Fibroblast of upper back skin (primary cell): ENCODE measurements at places on chromosomes 5 and 9.

DNA sequence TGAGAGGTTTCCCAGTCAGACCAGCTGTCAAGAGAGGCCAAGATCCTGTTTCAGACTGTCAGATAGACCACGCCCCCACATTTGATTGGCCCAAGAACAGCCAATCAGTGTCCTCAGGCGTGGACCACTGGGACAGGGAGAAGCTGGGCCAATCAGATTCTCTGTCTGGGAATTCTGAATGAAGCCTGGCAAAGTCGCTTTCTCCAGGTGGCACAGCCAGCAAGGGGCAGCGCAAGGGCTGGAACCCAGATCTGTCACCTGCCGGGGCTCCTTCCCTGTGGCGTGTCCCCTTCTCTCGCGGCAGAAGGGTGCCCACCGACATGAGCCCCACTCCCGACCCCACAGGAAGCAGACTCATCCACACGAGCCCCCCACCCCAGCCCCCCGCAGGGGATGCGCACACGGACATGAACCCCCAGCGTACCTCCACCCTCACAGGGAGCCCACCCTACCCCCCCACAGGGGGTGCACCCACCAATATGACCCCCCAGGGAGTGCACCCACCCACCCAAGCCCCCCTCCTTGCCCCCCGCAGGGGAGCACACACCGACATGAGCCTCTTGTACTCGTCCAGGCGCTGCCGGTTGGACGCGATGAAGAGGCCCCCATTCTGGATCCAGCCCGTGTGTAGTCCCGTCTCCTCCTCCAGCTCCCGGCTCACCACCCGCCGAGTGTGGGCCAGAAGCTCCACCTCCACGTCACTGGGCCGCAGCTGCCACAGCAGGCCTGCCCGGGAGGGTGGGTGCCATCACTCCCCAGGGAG is 6.1 kb downstream of the SARDH start:
- no peak for DNase-seq

DNA sequence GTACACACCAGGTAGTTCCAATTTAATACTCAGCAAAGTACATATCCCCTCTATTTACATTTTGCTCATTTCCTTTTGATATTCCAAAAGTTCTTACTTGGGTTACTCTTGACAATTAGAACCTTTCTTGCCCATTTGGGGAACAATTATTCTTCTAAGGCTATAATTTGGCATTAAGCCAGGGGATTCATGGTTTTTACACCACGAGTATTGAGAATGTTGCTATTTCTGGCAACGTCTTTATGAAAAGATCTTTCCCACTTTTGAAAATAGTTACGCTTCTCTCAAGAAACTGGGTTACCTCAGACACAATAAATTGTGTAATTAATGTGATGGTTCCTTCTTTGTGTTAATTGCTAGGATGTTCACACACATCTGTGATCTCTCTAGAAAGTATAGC is 11.5 kb upstream of the CAAP1 start:
- no peak for DNase-seq

DNA sequence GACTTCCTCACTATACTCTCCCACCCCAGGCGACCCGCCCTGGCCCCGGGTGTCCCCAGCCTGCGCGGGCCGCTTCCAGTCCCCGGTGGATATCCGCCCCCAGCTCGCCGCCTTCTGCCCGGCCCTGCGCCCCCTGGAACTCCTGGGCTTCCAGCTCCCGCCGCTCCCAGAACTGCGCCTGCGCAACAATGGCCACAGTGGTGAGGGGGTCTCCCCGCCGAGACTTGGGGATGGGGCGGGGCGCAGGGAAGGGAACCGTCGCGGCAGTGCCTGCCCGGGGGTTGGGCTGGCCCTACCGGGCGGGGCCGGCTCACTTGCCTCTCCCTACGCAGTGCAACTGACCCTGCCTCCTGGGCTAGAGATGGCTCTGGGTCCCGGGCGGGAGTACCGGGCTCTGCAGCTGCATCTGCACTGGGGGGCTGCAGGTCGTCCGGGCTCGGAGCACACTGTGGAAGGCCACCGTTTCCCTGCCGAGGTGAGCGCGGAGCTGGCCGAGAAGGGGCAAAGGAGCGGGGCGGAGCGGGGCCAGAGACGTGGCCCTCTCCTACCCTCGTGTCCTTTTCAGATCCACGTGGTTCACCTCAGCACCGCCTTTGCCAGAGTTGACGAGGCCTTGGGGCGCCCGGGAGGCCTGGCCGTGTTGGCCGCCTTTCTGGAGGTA is 2.1 kb downstream of the CA9 start:
- DNase-seq, result peak; percentile 38

GRCh38 chr5:53792338-53792737 is 231.9 kb downstream of the NDUFS4 start:
- no peak for DNase-seq

DNA sequence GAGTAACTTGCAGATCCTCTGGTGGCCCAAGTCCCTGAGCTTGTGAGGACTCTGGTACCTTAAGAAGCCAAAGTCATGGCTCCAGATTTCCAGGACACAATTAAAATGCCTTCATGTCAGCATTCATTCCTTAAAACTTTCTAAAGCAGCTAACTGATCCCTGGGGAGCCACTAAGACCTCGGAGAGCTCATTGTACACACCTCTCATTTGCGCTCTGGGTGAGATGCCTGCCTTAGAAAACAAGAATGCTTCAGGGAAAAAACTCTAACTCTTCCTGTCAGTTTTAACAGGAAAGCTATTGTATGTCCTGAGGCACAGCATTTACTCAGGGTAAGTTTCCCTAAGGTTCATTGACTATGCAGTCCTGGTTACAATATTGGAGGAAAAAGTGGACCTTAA is 285.0 kb downstream of the EFNA5 start:
- no peak for DNase-seq

GRCh38 chr9:114272739-114273431 is 50.0 kb upstream of the ORM1 start:
- DNase-seq, result no peak

DNA sequence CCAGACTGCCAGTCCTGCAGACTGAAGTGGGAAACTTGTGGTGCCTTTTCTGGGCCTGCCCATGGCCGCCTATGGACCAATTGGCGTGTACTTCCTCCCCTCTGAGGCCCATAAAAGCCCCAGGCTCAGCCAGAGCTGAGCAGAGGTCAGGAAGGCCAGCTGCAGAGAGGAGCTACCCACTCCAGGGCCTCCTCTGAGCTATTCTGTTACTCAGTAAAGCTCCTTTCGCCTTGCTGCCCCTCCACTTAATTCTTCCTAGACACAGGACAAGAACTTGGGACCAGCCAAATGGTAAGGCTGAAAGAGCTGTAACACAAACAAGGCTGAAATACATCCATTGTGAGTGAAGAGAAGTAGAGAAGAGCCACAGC is 106.4 kb downstream of the C9orf50 start:
- DNase-seq, result no peak

DNA sequence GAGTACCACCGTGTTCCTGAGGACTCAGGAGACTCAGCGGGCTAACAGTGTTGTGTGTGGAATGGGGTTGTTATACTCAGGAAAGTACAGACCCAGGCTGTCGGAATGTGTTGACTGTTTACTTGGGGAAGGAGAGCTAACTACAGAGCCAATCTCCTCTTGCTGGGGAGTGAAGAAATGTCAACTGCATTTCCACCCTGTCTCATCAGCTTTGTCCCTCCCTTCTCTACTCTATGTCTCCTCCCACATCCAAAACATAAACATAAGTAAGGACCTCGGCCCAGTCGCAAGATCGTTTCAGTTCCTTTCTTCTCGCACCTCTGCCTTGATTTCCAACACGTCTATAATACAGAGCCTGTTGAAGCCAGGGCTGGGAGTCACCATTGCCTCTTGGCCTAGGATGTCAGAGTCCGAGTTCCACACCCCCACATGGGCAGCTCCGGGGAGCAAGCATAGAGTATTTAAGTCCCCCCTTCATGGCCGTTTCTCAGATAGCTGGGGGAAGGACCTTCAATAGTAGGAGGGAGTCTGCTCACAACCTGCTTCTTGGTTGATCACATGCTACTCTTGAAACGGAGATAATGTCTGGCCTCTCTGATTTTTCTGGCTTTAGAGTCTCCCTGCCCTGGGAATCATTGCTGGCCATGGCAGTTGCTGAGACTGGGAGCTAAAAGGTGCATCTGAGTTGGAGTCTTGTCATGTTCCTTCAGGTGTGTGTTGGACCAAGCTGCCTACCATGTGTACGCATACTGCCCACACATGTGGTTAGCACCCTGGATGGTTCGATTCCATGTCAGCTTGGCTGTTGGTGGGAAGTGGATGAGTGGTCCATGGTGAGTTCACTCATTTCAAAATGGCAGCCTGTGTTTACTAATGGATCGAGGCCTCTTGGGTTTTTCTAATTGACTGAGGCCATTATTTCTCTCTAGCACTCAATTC is 147.3 kb downstream of the MTX3 start:
- DNase-seq, result no peak

GRCh38 chr9:85927076-85927475 is 13.9 kb upstream of the NAA35 start:
- peak; percentile 24 for DNase-seq

DNA sequence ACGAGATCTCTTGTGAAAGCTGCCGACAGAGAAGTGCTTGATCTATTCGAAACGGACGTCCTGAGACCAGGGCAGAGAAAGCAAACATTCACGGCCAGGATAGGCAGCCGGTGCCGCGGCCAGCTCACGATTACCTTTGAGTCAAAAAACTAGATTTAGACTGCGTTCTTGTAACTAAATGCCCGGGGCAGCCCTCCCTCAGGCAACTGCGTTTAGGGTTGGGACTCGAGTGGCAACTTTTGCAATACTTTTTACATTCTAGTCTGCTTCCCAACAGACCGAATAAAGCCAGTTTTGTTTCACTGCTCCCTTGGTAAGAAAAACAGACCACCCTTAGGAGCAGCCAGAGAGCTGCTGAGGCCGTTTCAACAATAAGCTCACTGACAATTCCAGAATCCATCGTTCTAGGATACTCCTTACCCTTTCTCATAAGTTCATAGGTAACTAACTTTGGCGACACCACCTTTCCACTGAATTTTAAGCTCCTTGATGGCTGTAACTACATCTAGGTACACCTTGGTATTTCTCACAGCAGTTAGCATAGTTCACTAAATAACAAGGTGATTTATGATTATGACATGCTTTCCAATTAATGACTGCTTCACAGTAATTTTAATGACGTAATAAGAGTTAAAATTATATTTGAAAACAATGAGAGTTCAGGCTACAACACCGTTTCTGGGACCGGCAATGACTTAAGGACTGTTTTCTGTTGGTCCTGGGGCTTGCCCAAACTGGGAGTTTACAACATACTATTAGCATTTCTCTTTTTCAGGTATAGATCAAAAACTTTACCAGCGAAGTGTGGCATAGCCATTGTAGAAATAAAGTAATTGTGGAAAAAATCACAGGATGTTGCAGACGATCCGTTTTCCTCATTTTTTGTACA is 899 bp upstream of the RAPGEF6 start:
- DNase-seq, result no peak

DNA sequence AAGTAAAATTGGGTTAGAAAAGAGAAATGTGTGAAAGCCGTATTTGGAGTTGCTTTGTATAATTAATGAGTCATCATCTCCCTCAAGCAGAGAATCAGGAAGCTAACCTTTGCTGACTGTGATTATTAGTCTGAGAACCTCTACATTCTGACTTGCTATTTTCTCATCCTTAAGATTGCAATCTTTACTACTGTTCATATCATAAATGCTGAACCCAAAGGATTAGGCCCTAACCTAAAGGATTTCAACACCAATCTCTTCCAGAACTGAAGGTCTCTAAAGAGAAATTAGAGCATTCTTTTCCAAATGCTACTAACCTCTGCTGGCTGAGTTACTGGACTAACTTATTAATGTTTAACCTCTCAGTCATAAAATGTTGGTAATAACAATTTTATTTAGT is 538.1 kb upstream of the MEF2C start:
- peak; percentile 39 for DNase-seq

- DNase-seq, result no peak
Measured at GRCh38 chr5:6900247-6901227, 187.3 kb downstream of the TENT4A start.

DNA sequence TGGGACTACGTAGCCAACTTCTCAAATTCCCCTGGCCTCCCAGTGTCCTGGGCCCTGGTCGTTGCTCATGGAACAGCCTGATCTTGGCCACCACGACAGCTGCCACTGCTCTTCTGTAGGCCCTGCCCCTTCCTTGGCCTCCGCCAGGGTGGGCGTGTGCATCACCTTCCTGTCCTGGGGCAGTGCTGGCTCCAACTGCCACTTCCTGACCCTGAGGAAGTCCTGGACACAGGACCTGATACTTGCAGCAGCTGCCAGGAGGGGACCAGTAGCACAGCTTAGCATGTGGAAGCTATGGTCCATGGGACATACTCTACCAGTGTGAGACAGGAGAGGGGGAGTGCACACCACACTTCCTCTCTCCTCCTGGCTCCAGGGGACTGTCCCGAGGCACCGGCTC is 145.2 kb downstream of the TENT4A start:
- DNase-seq, result no peak

DNA sequence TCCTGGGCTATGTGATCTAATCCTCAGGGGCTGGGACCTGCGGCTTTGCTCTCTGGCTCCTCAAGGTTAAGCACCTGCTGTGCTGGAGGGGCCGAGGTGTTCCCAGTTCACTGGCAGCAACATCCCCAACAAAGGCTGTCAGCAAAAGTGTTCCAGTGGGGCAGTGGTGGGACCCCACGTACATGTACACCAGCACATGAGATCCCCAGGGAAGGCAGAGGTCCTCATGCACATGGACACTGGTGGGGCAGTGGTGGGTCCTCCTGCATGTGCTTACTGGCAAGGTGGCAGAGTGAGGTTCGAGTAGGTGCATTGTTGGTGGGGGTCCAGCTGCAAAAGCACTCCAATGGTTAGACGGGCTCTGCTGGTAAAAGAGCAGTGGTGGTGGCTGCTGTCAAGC is 255.6 kb upstream of the MPDZ start:
- DNase-seq, result no peak

- no peak for DNase-seq
Measured at GRCh38 chr5:123358304-123358703, 64.9 kb downstream of the CEP120 start.

DNA sequence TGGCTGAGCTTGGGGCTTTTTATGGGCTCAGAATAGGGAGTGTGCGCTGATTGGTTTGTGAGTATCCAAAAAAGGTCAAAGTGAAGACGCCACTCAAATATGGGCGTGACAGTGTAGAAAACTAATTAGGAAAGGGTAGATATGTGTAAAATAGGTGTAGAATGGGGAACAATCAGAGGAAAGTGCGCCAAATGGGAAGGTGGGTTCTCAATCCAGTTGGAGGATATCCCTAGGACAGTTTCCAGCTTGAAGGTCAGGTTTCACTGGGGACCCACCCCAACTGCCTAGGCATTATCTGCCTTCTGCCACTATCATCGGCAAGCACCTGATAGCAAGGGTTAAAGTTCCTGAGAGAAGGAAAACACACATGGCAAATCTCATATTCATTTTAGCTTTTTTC is 9.3 kb upstream of the MOCS2 start:
- DNase-seq, result no peak

DNA sequence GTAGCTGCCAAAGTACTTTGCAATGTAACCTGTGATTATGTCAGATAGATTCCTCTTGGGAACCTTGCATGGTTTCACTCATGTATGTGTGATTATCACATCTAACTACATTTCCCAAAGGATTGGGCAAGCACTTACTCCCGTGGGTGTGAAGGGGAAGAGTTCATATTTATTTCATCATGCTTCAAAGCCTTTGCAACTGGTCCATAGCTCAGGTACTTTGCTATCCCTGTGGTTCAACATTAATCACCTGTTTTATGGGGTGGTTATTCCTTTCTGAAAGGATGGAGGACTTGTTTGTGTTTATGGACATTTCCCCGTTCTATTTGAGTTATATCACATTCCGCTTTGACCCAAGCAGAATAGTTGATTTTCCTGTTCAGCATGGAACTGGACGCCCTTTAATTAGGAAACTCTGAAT is 13.6 kb upstream of the ERMP1 start:
- no peak for DNase-seq

- peak; percentile 66 for DNase-seq
Measured at GRCh38 chr9:115786321-115786720, 367.3 kb upstream of the PAPPA start.
